Liver (tissue), 10 donors: ENCODE measurements at places on chromosomes 7 and 10.

DNA sequence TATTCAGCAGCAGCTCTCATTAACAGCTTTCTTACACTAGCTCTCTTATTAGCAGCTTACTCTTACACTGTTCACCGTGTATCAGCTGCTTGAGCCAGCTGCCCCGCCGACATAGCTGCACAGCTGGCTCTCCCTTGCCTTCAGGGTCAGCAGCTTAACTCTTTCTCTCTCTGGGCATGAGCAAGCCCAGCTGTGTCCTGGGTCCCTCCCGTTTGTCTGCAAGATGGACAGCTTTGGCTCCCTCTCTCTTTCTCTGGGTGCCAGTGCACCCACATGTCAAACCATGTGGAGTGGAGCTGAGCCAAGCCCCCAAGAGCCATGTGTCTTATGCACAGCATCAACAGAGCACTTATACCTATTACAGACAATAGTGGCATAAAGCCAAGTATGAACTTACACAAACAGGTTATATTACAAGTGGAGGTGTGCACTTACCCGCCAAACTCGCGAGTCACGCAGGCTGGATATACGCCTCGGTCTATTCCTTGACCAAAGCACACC lies 35.7 kb upstream of the MTPAP start:
- no peak for DNase-seq

DNA sequence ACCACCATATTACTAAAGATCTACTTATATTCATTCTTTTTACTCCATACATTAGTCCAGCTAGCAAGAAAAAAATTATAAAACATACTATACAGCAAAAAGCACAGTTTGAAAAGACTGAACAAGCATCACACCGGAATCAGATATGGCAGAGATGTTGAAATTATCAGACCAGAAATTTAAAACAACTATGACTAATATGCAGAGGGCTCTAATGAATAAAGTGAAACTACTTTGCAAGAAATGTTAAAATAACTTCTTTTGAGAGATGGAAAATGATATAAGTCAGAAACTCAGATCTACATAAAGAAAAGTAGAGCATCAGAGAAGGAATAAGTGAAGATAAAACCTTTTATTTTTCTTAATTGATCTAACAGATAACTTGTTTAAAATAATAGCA lies 50.9 kb downstream of the SGCE start:
- DNase-seq, result no peak

GRCh38 chr7:109282726-109283125 lies 713.1 kb downstream of the DNAJB9 start:
- DNase-seq, result no peak

- DNase-seq, result no peak
Observed at GRCh38 chr7:92366730-92367129, 80.6 kb upstream of the GATAD1 start.

DNA sequence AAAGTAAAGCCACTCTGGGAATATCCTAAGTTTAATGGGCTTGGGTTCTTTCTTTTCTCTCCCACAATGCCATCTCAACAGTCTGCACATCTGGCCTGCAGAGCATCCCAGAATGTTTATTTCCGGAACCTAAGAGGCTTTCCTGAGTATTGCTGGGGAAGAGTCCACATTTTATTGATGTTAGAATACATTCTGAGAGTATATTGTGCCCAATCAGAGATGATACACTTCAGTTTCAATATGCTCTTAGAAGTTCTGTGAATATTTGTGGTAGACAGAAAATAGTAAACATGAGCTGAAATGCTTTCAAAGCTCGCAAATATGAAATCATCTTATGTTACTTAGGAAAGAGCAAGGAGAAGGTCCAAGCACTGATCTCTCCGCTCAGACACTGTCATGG lies 200.6 kb downstream of the TWIST1 start:
- no peak for DNase-seq
